ENCODE measurements at places on chromosomes 13 and 19.

DNA sequence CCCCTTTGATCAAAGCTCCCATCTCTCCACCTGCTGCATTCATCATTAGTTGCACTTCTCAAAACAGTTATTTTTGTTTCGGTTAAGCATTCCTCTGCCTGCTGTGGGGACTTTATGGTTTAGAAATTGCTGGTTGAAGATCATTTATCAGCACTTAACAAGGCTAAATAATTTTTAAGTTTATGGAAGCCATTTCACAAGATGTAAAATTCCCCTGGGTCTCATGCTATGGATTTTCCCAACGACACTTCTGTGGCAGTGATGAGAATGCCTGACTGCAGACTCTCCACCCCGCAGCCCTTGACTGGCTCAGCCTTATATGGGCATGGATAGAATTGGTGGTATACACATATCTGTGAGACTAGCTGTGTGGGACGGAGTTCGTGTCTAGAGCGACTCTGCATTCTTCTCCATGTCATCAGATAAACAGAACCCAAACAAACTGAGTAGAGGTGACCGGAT is 52.8 kb downstream of the COL4A2 start:
- DNase-seq = no peak

GRCh38 chr19:17554968-17555479 is 425 bp upstream of the COLGALT1 start:
- no peak for DNase-seq

DNA sequence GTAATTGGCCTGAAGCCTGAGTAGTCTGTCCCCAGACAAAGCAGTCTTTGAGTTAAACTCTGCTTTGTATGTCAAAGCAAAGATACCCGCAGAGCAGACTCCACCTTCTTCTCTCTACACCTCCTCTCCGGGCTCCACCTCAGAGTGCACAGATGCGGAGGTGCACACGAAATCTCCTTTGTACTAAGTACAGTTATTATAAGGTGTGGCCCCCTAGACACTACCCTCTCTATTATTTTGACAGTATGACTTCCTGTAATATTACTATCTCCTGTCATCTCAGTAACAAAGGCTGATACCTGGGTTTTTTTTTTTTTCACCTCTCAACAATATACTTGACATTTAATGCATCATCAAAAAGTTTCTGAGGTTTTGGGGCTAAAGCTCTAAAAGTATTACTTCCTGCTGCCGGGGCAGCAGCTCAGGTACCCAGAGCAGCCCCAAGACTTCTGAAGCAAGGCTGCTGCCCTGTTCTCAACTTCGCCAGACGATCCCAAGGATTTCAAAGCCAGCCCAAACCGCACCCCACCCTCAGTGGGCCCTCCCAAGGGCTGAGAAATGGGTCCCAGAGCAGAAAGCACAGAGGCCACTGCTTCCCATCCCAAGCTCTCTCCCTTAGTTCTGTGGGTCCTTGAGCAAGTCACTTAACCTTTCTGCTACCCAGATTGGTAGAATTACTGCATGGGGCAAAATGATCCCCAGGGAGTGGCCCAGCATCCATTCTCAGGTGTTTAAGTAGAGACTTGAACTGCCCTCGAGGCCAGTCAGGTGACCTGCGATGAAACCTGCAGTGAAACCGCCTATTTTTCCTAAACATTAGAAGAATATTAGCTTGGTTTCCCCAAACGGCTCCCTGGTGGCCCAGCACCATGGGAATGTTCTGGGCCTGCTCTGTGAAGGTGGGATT is 180.6 kb downstream of the FOXO1 start:
- no peak for DNase-seq

GRCh38 chr19:18062028-18062427 is 24.7 kb downstream of the IL12RB1 start:
- no peak for DNase-seq

DNA sequence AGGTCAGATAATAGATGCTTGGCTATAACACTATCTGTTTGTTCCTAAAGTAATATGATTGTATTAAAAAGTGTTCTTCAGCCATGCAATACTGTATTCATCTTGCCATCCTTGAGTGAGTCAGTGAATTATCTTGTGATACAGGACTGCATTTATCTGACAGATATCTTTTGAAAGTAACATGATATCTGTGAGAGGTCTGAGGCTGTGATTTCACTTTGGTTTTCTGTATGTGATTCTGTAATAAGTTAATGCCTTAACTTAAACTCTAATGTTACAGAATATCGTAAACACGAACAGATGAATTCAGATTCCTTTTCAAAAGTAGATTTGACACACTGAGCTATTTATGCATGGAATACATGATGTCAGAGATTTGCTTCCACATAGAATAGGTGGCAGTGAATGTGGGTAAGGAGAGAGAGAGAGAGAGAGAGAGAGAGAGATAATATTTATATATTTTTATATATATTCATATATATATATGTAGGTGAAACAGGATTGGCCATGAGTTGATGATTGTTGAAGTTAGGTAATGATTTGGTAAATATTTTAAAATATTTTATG is 97.9 kb upstream of the RNF113B start:
- no peak for DNase-seq

- no peak for DNase-seq
These were observed 472.8 kb downstream of the OLFM4 start for GRCh38 chr13:53501387-53501786.

Data from hippocampal formation (tissue), 2 donors.